ENCODE measurements at places on chromosomes 3 and 15.

GRCh38 chr15:33788906-33789540 is 179.3 kb upstream of the CHRM5 start:
- DNase-seq: no peak

DNA sequence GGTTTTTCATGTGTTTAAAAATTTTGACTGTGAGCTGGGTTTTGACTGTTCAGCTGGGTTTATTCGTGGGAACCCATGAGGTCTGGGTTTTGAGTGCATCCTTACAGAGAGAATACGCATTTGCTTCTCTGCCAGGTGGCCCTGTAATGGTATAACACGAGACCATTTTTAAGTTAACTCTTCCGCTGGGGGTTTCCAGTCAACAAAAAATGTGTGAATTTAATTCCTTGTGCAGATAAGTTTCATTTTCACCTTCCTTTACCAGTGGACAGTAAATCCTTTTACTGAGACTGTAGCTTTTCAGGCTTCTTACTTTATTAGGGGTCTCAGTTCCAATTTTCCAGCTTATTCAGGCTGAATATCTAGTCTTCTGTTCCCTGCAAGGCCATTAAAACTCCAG is 149.6 kb downstream of the OPA1 start:
- no peak for DNase-seq

- no peak for DNase-seq
Measured at GRCh38 chr15:39434751-39435238, 146.1 kb upstream of the THBS1 start.

DNA sequence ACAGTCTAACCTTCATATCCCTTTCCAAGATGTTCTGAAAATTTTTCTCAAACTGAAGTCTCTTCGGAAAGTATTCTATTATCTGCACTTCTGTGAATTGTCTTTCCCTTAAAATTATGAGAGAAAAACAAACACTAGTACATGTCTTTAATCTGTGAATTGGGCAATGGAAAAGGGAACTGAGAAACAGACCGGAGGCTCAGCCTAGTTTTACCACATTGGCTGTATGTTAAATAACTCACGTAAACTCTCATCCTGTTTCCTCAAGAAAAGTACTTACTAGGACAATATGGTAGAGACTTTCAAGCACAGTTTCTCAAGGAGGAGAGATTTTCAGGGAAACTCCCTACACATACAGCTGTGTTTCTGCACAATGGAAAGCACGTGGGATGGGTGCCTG is 982.2 kb upstream of the SEMA6D start:
- DNase-seq: no peak

DNA sequence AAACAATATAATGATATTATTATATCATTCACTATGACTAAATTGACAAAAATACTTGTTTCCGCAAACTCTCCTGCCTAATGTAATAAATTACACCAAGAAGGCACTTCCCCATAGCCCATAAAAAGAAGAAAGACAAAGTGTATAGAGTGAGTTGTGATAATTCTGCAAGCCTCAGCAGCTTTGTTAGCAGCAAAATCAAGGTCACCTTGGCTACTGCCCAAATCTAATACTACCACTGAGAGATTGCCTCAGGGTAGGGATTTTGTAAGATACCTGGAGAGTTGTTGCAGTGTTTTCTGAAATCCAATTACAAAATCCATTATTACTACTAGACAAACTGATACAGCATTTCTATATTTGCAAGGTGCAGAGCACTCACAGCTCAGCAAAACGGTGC is 503.5 kb downstream of the FGF12 start:
- DNase-seq: no peak

GRCh38 chr3:108320746-108321350 is 24.5 kb downstream of the HHLA2 start:
- no peak for DNase-seq

DNA sequence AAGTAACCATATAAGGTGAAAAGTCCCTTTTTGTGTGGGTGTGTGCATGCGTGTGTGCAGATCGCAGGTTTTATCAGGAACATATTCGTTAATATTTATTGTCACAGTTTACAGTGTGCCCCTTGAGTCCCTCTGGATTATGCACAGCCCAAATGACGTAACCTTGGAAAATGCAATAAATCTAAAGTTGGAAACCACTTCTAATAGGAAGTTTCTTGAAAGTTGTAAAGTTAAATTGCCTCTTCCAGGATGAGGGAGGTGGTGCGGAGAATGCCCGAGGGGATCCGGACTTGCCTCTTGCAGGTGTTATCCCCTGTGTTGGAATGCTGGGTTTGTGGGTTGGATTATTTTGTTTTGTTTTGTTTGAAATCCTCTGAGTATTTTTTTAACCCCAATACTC is 143.3 kb downstream of the CMSS1 start:
- DNase-seq: no peak

All from esophagus squamous epithelium (tissue), 5 donors.